Hematopoietic multipotent progenitor cell treated with erythropoietin and hydrocortisone succinate and interleukin-3 and kit ligand, for 6 days (in vitro differentiated cells): ENCODE measurements at places on chromosomes 7 and 10.

DNA sequence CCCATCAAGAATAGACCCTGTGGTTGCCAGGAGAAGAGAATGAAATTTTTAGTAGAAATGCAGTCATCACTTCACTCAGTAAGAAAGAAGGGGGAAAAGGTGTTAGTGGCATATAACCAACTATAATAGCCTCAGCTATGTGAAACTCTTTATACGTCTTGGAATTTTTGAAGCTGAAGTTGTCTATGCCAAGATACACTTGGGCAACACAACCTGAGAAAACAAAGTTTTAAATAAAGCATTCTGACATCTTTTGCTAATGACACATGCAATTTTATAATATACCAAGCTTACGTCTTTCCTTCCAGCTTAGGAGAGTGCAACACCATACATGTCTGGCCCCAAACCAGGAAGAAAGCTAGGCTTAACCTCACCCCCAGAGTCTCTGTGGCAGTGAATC, 40.8 kb upstream of the ZNF438 start:
- no peak for DNase-seq

DNA sequence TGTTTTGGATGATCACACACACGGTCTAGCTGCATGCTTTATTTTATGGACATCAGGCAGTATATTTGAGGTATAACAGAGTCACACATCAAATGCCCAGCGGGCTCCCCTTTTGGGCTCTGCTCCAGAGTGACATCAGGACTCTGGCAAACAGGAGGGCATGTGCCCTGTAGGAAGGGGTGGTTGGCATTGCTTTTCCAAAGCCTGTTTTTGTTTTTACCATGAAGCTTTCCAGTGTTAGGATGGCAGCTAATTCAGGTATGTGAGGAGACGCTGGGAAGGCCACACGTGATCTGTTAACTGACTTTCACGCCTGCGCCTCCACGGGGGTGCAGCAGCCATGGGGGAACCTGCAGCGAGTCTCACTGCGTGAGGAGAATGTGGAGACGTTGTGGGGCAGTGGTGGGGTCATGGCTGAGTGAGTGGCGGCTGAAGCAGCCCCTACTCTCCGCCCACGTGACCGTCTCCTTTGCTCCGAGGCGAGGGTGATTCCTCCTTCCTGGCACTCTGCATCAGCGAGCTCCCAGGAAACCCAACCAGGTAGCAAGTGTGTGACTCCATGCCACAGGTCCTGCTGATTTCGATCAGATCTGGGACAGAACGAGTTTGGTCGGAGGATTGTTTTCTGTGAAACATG, 117.7 kb downstream of the ANKRD61 start:
- no peak for DNase-seq

- no peak for DNase-seq
Observed at GRCh38 chr7:148022832-148023231, 567.7 kb upstream of the C7orf33 start.

DNA sequence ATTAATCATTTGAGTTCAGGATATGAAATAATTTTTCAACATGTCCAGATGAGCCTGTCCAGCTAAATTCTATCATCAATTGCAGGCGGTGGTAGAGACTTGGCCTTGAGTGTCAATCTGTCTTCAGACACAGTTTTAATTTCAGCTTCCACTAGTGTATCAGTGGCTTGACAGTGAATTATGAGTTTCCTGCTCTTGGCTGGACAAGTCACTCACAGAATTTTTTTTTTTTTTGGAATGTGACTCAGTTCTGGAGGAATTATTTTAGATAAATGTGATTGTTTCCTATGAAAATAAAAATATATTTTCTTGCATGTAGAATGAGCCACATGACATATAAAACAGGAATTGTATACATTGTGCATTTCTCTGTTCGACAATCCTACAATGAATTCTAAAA, 319.9 kb upstream of the AKR1E2 start:
- DNase-seq, result no peak

- no peak for DNase-seq
Observed at GRCh38 chr10:16481052-16481728, 40.5 kb downstream of the C1QL3 start.

DNA sequence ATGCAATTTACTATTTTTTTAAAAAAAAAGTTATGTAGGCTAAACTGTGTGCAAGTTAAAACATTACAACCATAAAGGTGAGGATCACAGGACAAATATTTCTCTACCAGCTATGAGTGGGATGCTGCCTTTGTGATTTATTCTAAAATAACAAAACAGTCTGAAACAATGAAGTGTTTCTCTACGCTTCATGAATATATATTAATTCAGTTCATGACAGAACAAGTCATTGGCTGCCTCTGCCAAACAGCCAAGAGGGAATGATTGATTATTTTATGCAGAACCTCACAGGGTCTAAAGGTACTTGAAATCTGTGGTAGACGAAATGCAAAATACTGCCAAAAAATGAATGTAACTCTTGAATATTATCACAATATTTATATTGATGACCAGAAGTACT, 29.0 kb upstream of the SOSTDC1 start:
- no peak for DNase-seq
